ENCODE measurements at places on chromosomes 16 and 17.

DNA sequence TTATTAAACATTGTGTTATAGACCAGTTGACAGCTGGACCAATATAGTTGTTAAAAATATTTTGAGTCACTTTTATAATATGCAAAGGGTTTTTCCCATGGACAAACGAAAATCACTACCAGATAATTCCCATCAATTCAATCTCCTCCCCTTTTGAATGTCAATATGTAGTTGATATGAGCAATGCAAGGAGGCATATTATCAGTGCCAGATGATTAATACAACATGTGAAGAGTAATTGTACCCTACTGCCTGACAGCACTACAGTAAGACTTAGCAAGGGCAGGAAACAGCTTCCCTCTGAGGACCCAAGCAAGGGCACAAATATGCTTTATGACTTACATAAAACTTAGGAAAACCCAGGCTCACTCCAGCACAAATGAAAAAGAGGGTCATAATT is 17.3 kb downstream of the KANSL1 start:
- DNase-seq, result no peak

GRCh38 chr16:75491876-75492275 is 3.4 kb downstream of the CHST6 start:
- DNase-seq, result no peak

DNA sequence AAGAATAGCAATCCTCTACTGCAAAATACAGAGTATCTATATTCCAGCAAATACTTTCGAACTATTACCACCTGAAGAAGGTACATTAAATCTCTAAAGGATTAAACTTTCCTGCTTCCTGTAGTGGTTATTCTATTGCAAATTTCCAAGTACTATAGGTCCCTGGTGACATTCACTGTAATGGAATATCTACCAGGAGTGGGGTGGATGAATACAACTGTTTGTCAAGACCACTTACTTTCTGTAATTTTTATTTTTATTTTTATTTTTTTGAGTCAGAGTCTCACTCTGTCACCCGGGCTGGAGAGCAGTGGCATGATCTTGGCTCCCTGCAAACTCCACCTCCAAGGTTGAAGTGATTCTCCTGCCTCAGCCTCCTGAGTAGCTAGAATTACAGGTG is 389.5 kb downstream of the TMEM114 start:
- no peak for DNase-seq

GRCh38 chr17:70013911-70014310 is 61.1 kb upstream of the KCNJ16 start:
- no peak for DNase-seq

GRCh38 chr16:11064202-11064540 is 119.8 kb downstream of the CLEC16A start:
- no peak for DNase-seq

GRCh38 chr17:47622180-47622549 is 27.6 kb upstream of the KPNB1 start:
- DNase-seq, result no peak

Measured in hindlimb muscle (tissue), 1 donor.